ENCODE measurements at places on chromosomes 11 and 22.
A peak's percentile ranks its signal among the peaks of the same experiment; 100 is the strongest.

DNA sequence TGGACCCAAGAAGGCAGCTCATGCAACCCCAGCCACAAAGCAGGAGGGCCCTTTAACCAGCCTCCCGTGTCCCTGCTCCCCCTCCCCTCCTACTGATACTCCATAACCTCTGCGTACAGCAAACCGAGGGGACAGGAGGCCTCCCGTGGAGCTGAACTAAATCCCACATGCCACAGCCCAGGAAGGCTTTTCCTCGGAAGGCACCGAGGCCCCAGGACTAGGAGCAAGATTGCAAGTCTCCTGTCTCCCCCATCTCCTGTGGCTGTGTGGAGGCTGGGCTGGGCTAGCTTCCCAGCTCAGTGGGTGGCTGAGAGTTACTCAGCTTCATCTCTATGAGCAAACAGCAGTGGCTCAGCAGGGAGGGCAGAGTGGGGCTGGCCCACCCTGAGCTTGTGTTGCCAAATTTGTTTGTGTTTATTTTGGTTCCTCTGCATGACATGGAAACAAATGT, 62.7 kb upstream of the NECTIN1 start:
- peak; percentile 51 for DNase-seq

DNA sequence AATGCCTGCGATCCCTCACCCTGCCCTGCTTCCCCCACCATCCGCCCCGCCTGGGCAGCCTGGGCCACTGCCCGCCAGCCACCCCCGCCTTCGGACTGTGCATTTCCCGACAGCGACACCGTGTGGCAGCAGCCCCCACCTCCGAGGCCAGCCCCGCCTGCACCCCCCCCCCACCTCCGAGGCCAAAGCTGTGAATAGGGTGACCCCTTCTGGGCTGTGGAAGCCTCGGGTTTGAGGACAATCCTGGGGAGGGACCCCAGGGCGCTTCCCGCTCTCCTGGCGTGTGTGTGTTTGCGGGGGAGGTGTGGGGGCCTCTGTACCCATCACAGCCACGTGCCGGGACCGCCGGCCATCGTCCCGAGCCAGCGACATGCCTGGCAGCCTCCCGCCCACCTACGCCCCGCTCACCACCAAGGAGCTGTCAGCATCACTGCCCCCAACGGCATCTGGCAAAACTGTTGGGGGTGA, 33.8 kb upstream of the PPARA start:
- DNase-seq = peak; percentile 79

GRCh38 chr22:44981857-44982256, 27.9 kb downstream of the PHF21B start:
- DNase-seq = no peak

- DNase-seq = no peak
These were observed 70.7 kb upstream of the GRK3 start for GRCh38 chr22:25493794-25494193.

- DNase-seq = no peak
These were observed 342.6 kb downstream of the TBC1D22A start for GRCh38 chr22:47105085-47105484.

- DNase-seq = no peak
These were observed 47.3 kb downstream of the NEU3 start for GRCh38 chr11:75035911-75036565.

- DNase-seq = no peak
These were observed 87.2 kb upstream of the NAV2 start for GRCh38 chr11:19625438-19625837.

DNA sequence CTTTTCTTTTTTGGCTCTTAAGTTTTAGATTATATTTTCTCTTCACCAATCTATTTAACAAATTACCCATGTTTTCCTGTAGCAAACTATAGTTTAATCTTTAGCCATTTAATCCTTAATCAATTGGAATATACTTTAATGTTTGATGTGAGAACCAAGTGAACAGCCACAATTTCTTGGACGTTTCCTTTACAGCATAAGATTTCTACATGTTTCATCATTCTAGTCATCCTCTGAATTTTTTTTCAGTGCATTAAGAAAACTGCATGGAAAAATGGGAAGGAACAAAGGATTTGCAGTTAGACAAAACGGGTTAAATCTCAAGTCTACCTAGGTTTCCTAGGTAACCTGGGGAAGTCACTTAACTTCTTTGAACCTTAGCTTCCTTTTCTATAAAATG, 507.1 kb upstream of the CCDC90B start:
- no peak for DNase-seq

DNA sequence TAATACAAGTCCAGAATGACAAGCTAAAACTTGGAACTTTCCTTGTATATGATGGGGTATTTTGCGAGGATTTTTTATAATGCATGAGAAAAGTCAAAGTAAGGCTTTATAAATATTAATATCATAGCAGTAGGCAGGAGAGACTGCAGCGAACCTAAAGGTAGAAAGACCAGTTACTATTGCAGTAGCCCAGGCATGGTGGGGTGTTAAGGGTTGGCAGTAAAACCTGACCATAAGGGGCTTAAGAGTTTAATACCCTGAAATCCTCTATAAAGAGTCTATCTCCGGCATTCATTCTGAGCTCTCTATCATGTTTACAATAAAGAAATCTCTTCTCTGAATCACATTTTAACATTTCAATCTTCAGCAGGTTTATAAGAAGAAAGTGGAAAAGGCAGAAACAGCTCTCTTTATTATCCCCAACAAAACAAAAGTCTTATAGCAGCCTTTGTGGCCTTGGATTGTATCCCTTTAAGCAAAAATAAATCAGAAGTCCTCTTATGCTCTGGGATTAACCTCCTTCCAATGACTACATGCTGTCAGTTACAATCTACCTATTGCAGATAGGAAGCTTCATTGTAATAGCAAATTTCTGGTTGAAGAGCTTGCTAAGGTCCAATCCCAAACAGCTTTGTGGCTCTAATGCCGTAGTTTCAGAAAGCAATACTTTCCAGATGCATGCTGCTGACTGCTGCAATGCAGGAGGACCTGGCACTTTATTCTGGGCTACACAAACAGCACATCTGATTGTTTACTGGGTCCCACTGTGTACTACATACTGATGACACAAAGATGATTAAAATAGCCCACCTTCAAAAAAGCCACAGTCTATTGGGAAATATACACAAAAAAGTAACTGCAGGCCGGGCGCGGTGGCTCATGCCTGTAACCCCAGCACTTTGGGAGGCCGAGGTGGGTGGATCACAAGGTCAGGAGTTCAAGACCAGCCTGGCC, 45.8 kb downstream of the SIK3 start:
- no peak for DNase-seq

GRCh38 chr11:33689501-33689900, 11.1 kb downstream of the C11orf91 start:
- DNase-seq = no peak

- no peak for DNase-seq
These were observed 57.5 kb upstream of the THY1 start for GRCh38 chr11:119480380-119481020.

GRCh38 chr11:5719703-5720495, 16.3 kb upstream of the OR56B1 start:
- DNase-seq = no peak

- DNase-seq = no peak
These were observed 6.4 kb downstream of the UBE2L3 start for GRCh38 chr22:21573750-21574494.

- DNase-seq = no peak
These were observed 471.1 kb upstream of the KIRREL3 start for GRCh38 chr11:127471662-127472061.

GRCh38 chr22:37968452-37969251, 15.2 kb downstream of the POLR2F start:
- DNase-seq = no peak

- no peak for DNase-seq
These were observed 100.6 kb downstream of the RPS6KA4 start for GRCh38 chr11:64459609-64460008.

DNA sequence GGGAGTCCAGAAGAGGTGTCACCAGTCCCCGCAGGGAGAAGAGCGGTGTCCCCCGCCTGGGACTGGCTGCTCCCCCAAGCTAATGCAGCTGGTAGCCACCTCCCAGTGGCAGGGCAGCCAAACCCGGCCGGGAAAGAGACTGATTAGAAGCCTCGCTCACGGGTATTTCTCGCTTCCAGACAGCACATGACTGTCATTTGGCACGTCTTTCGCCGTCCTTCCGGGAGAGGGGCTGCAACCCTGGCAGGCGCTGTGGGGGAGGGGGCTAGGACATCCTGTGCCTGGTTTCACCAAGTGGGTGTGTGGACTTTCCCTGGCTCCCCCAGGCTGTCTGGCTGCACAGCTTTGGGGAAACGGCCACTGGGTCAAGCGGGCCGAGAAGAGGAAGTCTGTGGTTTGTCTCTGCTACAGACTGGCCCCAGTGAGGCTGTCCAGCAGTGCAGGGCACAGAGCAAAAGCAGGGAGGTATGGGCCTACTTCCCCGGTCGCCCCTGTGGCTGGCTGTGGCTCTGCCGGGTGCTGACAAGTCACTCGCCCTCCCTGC, 3.8 kb downstream of the CD81 start:
- DNase-seq = no peak

Data from H54 (cell line).